ENCODE measurements at places on chromosomes 6 and 20.

DNA sequence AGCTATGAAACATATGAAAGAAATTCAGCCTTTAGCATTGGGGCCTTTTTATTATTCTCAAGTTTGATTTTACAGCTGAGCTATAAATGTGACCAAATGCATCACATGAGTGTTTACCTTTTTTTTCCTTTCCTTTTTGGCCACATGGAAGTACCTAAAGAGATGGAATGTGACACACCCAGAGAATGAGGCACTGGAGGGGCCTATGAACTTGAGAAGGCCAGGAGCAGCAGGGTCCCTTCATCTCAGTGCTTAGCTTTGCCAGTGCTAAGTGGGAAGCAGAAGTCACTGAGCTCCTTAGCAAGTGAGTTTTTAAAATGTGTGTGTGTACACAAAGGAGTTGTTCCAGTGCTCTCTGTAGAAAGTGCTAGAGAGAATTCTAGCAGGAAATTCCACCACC lies 44.7 kb downstream of the RREB1 start:
- H3K4me1 ChIP-seq, result peaks cover 30% of the 10 kb centered on the region
- no peak overlapping the region for H3K27ac ChIP-seq

- H3K27me3 ChIP-seq, result no peaks in the 10 kb centered on the region
- no peak overlapping the region for H3K4me3 ChIP-seq
- no peak overlapping the region for H3K27ac ChIP-seq
- no peaks in the 10 kb centered on the region for H3K4me1 ChIP-seq
Observed at GRCh38 chr6:97876711-97877110, 593.7 kb upstream of the MMS22L start.

DNA sequence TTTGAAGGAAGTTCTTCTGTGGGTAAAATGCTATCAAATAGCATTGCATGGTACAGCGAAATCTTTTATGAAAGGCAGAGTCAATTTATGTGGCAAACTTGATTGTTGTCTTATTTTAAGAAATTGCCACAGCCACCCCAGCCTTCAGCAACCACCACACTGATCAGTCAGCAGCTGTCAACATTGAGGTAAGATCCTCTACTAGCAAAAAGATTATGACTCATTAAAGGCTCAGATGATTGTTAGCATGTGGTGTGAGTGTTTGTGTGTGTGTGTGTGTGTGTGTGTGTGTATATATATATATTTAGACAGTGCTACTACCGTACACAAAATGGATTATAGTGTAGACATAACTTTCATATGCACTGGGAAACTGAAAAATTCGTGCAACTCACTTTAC lies 27.8 kb downstream of the LRRN4 start:
- no peak overlapping the region for H3K4me3 ChIP-seq
- DNase-seq, result no peak
- peaks cover 11% of the 10 kb centered on the region for H3K4me1 ChIP-seq
- H3K27me3 ChIP-seq, result no peaks in the 10 kb centered on the region
- peaks cover 12% of the 10 kb centered on the region for H3K36me3 ChIP-seq

- H3K4me1 ChIP-seq, result no peaks in the 10 kb centered on the region
- H3K4me3 ChIP-seq, result no peak overlapping the region
- H3K27ac ChIP-seq, result no peak overlapping the region
- DNase-seq, result no peak
- H3K36me3 ChIP-seq, result no peaks in the 10 kb centered on the region
Observed at GRCh38 chr20:56716806-56717205, 87.7 kb downstream of the TFAP2C start.

GRCh38 chr20:20373091-20373571 lies 5.2 kb downstream of the INSM1 start:
- no peak overlapping the region for H3K4me3 ChIP-seq
- no peaks in the 10 kb centered on the region for H3K27me3 ChIP-seq
- DNase-seq, result no peak
- no peaks in the 10 kb centered on the region for H3K4me1 ChIP-seq

GRCh38 chr6:164660781-164661180 lies 648.6 kb downstream of the C6orf118 start:
- H3K27me3 ChIP-seq, result no peaks in the 10 kb centered on the region
- H3K36me3 ChIP-seq, result no peaks in the 10 kb centered on the region
- no peak overlapping the region for H3K27ac ChIP-seq
- DNase-seq, result no peak

DNA sequence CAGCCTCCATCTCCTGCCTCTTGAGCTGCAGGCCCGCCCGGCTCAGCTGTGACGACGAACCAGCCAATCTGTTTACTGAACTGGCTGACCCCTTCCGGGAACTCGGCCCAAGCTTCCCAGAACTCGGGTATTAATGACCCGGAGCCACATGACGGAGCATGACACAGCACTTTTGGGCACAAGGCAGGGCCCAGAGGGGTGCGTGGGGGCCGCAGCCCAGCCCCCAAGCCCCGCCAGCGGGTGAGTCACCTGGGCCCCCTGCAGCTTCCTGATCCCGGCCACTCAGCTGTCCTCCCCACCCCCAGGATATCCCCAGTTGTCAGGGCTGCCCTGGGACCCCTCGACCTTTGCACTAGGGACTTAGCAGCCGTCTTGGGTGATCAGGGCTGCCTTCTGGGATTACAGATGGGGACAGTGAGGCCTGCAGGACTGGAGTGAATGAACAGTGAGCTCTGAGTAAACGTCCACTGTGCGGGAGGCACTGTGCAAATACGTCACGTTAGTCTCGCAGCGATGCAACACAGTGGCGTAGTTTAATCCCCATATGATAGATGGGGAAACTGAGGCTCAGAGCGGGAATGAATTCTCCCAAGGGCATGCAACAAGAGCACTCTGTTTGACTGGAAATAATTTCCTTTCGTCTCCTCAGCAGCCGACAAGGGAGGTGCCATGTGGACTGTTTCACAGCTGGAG lies 102.1 kb downstream of the CEBPB start:
- no peaks in the 10 kb centered on the region for H3K36me3 ChIP-seq
- H3K4me1 ChIP-seq, result peaks cover 15% of the 10 kb centered on the region
- peak; percentile 87 for DNase-seq

- no peaks in the 10 kb centered on the region for H3K27me3 ChIP-seq
- no peak within 1 kb of the TSS for H3K4me3 ChIP-seq
- no peak within 1 kb of the TSS for H3K27ac ChIP-seq
- H3K4me1 ChIP-seq, result peaks cover 8% of the 10 kb centered on the region
Observed at GRCh38 chr6:36269834-36270705, at the start of gene PNPLA1. PNPLA1 (plus strand) TSS chr6:36270060; CDS start chr6:36270460, 400 bp downstream.

Measured in thoracic aorta (tissue), 2 donors.